Fibroblast of the conjunctiva (primary cell): ENCODE measurements at places on chromosomes 1 and 21.

DNA sequence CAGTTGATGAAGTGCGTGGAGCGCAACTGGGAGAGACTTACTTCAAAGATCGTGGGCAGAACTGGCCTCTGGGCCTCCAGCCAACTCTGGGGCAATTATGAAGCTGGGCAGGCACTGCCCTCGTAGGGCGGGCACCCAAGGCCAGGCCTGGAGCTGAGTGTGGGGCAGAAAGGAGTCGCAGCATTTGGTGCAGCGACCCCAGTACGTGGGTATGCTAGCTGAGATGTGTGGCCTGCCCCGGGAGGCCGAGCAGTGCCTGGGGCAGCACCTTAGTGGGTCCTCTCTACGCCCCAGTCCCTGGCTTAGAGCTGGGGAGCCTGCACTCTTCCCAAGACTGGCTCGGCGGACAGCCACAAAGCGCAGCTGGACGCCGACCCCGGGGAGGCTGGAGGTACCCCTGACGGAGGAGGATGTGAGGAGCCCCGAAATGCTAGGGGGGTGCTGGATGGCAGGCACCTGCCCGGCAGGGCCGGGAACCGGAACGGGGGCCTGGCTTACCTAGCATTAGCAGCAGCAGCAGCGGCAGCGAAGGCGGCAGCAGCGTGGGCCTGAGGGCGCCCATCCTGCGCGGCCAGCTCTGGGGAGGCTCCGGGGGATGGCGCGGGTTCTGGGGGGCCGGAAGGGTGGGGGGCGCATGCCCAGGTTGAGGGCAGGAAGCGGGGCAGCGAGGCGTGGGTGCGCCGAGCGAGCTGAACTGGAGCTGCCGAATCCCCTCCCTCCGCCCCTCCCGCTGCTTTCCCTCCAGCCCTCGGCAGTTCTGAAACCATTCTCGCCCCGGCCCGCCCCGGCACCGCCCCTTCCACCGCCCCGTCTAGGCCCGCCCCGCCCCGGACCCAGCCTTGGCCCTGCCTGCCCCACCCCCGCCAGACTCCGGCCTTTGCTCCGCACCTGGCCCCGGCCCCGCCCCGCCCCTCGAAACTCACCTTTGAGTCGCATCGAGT lies at the start of gene IGSF8:
Gene IGSF8 (minus strand): TSS at position 709 of the 941 bp plus-strand sequence. CDS start 147 bp downstream, at position 562.
- peak; percentile 47 for DNase-seq

DNA sequence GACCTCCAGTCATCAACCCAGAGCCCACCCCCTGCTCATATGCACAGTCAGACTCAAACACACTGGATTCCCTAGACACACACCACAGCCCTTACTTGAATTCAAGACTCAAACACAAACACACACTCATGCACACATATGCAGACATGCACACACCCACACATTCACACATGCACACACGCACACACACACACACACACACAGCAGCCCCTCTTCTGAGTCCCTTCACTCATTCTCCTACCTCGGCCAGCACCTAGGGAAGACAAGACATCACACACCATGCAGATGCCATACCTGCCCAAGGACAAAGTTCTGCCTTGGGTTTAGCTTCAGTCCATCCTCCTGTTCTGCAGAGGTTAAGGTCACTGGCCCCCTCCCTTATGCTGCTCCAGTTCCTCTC lies 1.6 kb upstream of the HCRTR1 start:
- DNase-seq = no peak

- no peak for DNase-seq
Measured at GRCh38 chr1:81299892-81300291, 500.8 kb upstream of the ADGRL2 start.

GRCh38 chr1:156707417-156708217 lies 2.2 kb upstream of the CRABP2 start:
- no peak for DNase-seq

GRCh38 chr1:201562257-201562656 lies 23.3 kb downstream of the NAV1 start:
- peak; percentile 89 for DNase-seq

DNA sequence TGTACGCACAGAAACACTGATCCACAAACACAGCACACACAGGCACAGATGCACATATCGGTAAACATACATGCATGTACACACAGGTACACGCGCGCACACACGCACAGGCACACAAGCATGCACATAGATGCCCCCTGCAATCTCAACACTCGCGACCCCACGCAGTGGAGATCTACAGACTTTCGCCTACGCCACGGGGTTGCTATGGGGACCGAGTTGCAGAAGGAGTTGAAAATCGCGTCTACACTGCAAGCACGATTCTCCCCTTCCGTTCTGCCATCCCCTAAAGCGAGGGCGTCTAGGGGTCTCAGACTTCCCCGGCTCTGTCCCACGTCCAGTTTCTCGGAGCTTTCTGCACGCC lies 826 bp downstream of the TRIM17 start:
- no peak for DNase-seq

GRCh38 chr1:110465038-110465813 lies 14.3 kb downstream of the PROK1 start:
- no peak for DNase-seq

- no peak for DNase-seq
Measured at GRCh38 chr21:45397381-45397780, 7.6 kb upstream of the COL18A1 start.

DNA sequence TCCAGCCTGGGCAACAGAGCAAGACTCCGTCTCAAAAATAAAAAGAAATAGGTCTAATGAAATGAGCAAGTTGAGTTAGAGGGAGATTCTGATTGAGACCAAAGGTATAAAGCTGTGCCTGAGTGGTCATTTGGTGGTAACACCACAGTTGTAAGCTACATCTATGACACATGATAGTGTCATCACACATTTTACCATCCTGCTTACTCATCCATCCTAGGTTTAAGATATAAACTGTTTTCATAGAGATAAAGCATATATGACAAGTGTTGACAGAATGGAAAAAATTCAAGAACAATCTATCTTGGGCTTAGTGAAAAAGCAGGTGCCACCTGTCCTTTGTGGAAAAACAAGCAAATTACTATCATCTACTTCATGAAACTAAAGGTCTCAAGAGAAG lies 7.1 kb upstream of the CFAP141 start:
- no peak for DNase-seq

GRCh38 chr1:224331326-224331725 lies 1.4 kb upstream of the NVL start:
- no peak for DNase-seq

GRCh38 chr1:90411185-90411584 lies 305.9 kb downstream of the BARHL2 start:
- DNase-seq = no peak
